ENCODE measurements at places on chromosomes 6 and 20.

GRCh38 chr6:150634176-150634963 lies 34.7 kb downstream of the PLEKHG1 start:
- DNase-seq, result no peak

GRCh38 chr6:157068691-157069324 lies 254.5 kb downstream of the TMEM242 start:
- peak; percentile 86 for DNase-seq

DNA sequence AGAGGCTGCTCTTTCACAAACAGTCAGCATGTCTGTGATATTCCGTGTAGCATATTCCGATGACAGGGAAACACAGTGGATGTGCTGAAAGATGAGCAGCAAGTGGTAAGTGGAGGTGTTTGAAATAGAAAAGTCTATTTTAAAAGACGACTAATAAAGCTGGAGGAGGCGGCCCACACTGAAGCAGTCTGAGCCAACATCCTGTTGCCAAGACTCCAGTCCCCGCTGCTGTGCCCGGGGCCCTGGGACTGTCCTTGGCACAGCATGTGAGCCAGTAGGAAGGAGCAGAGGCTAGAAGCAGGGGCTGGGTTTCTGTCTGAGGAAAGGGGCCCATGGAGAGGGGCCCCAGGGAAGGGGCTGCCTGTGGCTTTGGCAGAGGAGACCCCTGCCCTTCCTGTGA lies 351.5 kb upstream of the CHD6 start:
- DNase-seq, result no peak

DNA sequence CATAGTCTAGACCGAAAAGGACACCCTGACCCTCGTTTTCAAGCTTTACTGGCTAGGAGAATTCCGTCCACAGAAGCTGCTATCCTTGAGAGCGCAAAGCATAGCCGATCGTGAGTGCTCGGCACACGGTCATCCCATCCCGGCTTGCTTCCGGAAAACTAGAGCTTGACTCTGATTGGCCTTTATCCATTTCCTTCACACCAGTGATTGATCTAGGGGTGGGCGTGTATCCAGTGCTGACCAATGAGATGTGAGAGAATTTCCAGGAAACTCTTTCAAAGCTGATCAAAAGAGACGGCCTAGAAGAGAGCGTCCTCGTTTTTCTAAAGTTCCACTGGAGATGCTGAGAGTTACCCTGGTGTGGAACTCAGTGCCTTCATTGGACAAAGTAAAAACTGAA lies 41.0 kb upstream of the NFATC2 start:
- DNase-seq, result no peak

DNA sequence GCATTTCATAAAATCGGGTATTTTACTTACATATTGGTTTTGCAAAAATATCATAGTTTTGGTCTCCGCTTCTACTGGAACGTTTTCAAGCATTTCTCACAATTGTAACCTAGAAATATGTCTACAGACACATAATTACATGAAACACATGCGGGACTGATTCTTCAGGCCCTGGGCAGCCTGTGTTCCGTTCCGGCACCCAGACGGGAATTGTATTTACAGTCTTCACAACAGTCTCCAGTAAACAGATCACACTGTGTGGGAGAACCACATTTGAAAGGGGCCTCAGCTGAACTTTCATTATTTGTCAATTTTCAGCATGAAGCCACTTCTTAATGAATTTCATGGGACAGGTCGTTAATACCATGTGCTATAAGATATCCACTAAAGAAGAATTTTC lies 196.9 kb downstream of the DST start:
- DNase-seq, result no peak

DNA sequence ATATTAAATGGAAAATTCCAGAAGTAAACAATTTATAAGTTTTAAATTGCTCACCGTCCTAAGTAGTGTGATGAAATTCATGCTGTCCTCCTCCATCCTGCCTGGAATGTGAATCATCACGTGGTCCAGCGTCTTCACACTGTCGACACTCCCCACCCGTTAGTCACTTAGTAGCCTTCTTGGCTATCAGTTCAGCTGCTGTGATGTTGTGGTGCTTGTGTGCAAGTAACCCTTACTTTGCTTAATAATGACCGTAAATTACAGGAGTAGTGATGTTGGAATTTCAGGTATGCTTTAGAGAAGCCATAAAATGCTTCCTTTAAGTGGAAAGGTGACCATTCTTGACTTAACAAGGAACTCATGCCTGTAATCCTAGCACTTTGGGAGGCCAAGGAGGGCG lies 25.2 kb downstream of the RIOK1 start:
- no peak for DNase-seq

- no peak for DNase-seq
Measured at GRCh38 chr6:97630604-97631003, 347.6 kb upstream of the MMS22L start.

DNA sequence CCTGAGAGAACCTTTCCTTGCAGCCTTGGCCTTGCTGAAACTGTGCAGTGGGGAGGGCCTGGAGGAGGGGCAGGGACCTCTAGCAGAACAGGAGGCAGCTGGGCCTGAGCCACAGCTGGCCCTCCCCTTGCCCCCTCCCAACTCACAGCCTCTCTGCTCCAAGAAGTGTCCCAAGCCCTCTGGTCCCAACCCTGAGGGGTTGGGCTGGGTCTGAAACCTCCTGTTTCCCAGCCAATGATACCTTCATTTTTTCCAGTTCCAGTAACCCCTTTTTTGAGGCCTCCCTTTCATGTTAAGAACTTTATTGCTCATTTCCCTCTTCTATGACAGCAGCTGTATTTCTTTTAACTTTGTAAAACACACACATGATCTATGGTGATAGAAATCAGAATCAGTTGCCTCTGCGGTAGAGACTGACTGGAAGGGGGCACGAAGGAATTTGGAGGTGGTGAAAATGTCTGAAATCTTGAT lies 17.9 kb upstream of the ARMC12 start:
- peak; percentile 47 for DNase-seq

DNA sequence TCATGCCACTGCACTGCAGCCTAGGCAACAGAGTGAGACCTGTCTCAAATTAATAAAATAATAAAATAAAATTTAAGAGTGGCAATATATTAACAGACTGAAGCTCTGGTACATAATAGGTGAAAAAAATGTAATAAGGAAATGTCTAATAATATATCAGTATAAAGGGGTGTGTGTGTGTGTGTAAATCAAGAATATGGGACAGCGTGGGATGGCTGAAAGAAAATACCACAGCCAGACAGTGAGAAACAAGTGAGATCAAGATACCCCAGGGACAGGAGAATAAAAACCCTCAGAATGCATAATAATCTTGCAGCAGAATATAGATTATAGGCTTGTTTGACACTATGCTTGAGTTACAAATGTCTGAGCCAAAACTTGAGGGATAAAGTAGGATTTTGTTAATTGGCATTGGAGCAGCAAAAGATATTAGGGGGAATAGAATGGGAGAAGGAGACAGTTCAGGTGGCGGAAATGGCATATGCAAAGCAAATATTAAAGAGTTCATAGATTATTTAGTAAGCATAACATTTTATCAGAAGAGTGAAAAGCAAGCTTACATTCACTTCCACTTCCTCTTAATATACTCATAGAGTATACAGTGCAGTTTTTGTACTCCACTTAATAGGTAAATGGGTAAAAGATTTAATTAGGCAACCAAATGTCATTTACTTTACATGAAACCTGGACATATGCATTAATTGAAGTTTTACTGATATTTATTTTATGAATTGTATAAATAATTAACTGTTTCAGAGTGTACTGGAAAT lies 398.5 kb upstream of the GJE1 start:
- DNase-seq, result no peak

DNA sequence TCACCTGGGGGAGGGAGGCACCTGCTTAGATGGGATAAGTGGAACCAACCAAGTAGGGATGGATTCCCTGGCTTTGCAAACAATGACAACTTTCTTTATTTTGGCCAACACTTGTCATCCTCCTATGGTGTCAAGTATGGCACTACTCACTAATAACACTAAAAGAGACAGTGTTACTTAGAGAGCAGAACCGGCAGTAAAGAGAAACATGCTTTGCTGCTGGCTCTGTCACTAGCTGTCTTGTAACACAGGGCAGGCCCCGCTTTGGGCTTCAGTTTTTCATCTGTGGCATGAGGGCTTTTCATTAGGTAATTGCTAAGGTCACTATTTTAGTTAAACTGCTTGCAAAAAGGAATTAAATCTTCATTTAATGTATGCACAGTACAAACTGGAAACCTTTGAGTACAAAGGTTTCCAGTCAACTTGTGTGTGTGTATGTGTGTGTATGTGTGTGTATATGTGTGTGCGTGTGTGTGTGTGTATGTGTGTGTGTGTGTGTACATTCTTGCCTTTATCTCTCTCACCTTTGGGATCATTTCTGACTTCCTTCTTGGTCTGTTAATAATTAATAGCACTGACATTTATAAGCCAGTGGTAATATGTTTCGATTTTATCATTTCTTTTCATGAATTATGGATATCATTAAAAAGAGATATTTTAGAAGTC lies 64.7 kb downstream of the BTBD3 start:
- DNase-seq, result no peak

DNA sequence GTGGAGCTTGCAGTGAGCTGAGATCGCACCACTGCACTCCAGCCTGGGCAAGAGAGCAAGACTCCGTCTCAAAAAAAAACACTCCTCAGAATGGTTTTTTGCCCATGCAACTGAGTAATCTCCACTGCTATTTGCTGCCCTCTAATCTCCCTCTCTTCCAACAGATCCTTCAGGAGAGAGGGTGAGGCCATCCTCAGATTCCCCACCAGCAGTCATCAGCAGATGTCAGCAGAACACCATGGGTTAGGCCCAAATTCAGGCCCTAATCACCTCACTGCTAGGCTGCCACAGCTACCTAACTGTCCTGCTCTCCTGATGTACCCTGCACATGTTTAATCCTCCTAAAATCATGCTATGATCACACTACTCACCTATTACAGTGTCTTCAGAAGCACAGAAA lies 63.2 kb upstream of the BEND6 start:
- no peak for DNase-seq

GRCh38 chr6:118476551-118476950 lies 71.5 kb upstream of the PLN start:
- no peak for DNase-seq

- DNase-seq, result no peak
Measured at GRCh38 chr20:9093218-9093957, 24.5 kb downstream of the PLCB4 start.

DNA sequence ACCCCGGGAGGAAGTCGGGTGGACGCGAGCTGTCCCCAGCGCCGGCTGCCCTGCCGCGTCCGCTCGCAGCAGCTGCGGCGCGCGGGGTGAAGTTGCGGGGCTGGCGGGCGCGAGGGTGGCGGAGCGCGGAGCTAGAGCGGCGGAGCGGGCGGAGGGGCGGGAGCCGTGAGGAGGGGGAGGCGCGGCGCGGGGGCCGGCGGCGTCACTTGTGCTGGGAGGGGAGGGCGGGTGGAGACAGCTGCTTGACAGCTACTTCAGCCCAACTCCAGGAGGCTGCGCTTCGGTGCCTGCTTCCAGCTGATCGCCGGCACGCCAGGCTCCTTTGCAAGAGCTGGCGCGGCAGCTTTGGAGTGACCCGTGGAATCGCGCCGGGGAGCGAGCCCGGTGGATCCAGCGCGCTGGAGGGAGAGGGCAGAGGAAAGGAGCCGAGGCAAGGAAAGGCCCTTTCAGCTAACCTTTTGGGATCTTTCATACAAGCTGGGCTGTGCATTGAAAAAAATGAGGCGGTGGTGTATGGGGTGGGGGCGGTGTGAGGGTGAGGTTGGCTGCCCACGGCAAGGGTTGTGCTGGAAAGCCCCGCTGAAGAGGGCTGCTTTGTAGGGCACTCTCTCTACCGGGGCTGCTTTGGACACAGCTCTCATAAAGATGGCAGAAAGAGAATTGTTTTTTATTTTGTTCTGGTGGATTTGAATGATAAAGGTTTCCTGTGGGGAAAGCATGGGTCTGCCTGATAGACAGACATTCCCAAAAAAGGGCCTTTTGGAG lies 24.6 kb downstream of the RIPOR2 start:
- DNase-seq, result no peak

GRCh38 chr6:166360243-166361076 lies 18.1 kb upstream of the SFT2D1 start:
- no peak for DNase-seq

DNA sequence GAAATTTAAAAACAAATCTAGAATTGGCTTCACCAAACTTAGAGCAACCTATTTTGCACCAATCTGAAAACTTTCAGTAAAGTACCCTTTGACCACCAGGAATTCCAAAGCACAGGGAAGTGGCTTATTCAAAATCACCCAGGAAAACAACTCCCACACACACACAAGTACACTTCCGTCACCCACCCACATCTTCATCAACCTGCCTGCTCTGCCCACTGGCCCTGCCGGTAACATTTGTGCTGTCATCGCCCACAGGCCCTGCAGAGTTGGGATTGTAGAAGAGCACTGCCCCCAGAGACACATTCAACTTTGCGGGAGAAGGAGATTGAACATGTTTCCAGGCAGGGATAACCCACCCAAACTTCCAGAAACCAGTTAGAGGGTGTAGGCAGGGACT lies 19.3 kb upstream of the SCML4 start:
- DNase-seq, result no peak

GRCh38 chr6:44603044-44603686 lies 215.7 kb downstream of the CDC5L start:
- DNase-seq, result no peak

- DNase-seq, result no peak
Measured at GRCh38 chr6:14966906-14967711, 278.8 kb upstream of the JARID2 start.

- DNase-seq, result no peak
Measured at GRCh38 chr6:56798163-56798562, 155.5 kb upstream of the DST start.

DNA sequence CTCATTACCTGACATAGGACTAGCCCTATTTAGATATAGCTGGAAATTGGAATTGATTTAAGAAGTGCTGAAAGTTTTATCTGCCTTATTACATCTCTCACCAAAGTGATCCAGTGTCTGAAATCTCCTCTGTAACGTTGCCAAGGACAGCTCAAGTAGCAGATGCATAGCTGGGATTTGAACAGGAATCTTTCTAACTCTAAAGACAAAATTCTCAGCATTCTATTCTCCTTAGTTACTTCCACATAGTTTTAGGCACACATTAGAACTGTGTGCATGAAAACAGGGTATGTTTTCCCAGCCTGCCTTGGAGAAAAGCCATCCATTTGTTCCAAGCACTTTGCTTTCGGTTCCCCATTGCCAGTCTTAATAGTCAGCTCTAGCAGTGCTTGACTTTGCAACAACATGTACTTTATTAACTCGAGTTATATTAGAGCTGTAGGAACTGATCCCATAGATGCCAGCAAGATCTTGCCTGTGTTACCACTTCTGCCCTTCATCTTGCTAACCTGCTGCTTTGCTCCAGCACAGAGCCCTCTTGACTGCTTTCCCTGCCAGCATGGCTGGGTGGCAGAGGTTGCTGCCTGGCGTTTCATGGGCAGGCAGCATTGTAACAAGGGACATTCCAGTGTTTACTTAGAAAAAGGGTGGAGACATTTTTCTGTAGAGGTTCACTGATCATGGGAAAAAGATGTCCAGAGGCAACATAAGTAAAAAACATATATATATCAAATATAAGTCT lies 56.1 kb upstream of the STMND1 start:
- DNase-seq, result no peak

DNA sequence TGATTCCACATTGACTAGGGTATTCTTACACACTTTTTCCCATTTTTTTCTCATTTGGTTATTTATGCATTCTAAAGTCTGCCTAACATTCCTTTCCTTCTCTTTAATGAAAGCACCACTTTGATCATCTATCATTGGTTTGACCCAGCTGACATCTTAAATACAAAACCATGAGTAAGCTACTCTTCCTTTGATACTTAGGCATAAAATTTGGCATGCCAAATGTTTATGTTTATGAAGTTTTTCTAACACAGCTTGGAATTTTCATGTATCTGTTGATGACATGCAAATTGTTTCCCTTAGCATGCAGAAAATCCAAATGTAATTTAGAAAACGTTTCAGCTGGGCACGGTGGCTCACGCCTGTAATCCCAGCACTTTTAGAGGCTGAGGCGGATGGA lies 534.9 kb downstream of the QKI start:
- no peak for DNase-seq

Data from activated CD4-positive, alpha-beta T cell treated with anti-CD3 and anti-CD28 coated beads, Interleukin-2, Interleukin-4, amounts not matched to agents 100 ng/mL and 50 ng/mL, durations not matched to agents 16 hours and 8 hours (primary cell).